A549 treated with dexamethasone at 1 μM for 4 hours (cell line): ENCODE measurements at places on chromosomes 12 and 14. TPM values are rescaled to one million over a fixed set of nuclear protein-coding genes. Genes with fewer than 3 reads are reported as not detected.

Gene NELL2
- 0.09 to 0.33 TPM (median 0.22 TPM) in 5 replicates for total RNA-seq

Gene GZMB
- total RNA-seq: not detected in 5 replicates

Gene ERBB3
- total RNA-seq: 1.1 to 1.7 TPM (median 1.3 TPM) in 5 replicates

Gene CLEC2A
- total RNA-seq: not detected in 5 replicates

Gene NXPH4
- total RNA-seq: 3.7 to 6.8 TPM (median 5.3 TPM) in 5 replicates

Gene AMN
- 0.27 to 0.45 TPM (median 0.32 TPM) in 5 replicates for total RNA-seq

Gene PTPN6
- total RNA-seq: 6.6 to 14.6 TPM (median 11.5 TPM) in 5 replicates

Gene ANKS1B
- 0.20 to 0.52 TPM (median 0.51 TPM) in 5 replicates for total RNA-seq

Gene NAB2
- total RNA-seq: 11.7 to 15.1 TPM (median 14.0 TPM) in 5 replicates

Gene SERPINA10
- total RNA-seq: 0.04 TPM in 1 of 5 replicates, not detected in the others

Gene DAD1
- 334 to 371 TPM (median 341 TPM) in 5 replicates for total RNA-seq

Gene ISM2
- total RNA-seq: 0.34 to 0.43 TPM (median 0.39 TPM) in 5 replicates

Gene KRT77
- total RNA-seq: not detected in 5 replicates

Gene OTX2
- total RNA-seq: not detected in 5 replicates

Gene CCDC177
- total RNA-seq: 0.04 to 0.07 TPM (median 0.05 TPM) in 4 of 5 replicates, not detected in the other

Gene STON2
- total RNA-seq: 1.6 to 2.9 TPM (median 2.5 TPM) in 5 replicates

Gene TAS2R46
- not detected in 5 replicates for total RNA-seq

Gene RNASE3
- total RNA-seq: not detected in 5 replicates

Gene SMIM41
- not detected in 5 replicates for total RNA-seq
